ENCODE measurements at places on chromosomes 3 and 15.

GRCh38 chr3:115401298-115401697 lies 222.0 kb upstream of the GAP43 start:
- DNase-seq = no peak

DNA sequence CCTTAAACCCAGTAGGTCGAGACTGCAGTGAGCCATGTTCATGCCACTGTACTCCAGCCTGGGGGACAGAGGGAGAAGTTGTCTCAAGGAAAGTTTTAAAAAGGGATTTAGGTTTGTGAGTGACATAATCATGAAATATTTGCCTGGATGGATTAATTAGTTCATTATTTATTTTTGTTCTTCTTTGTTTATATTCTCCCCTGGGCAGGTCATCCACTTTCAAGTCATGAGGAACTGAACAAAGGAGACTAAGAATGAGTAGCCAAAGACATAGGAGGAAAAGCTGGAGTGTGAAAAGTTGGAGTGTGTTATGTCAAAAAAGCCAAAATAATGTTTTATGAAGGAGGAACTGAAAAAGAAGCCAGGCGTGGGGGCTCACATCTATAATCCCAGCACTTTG lies 17.7 kb upstream of the PCCB start:
- DNase-seq = no peak

GRCh38 chr15:99844150-99844549 lies 110.9 kb upstream of the LYSMD4 start:
- no peak for DNase-seq

DNA sequence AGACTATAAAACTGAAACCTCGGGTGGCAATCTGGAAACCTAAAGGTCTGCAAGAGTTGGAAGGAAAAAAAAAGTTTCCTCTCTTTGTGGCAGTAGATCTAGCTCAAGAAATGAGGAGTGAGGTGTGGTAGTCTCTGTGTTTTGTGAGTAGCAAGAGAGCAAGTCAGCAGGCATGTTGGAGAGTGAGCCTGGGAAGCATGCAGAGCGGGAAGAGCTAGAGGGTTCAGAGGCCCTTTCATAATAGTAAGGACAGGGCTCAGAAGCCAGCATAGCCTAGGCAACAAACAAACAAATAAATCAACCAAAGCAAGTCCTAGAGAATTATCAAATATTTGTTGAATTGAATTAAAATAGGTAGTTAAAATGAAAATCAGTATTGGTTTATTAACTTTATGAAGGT lies 189.7 kb upstream of the CBLB start:
- DNase-seq = no peak

DNA sequence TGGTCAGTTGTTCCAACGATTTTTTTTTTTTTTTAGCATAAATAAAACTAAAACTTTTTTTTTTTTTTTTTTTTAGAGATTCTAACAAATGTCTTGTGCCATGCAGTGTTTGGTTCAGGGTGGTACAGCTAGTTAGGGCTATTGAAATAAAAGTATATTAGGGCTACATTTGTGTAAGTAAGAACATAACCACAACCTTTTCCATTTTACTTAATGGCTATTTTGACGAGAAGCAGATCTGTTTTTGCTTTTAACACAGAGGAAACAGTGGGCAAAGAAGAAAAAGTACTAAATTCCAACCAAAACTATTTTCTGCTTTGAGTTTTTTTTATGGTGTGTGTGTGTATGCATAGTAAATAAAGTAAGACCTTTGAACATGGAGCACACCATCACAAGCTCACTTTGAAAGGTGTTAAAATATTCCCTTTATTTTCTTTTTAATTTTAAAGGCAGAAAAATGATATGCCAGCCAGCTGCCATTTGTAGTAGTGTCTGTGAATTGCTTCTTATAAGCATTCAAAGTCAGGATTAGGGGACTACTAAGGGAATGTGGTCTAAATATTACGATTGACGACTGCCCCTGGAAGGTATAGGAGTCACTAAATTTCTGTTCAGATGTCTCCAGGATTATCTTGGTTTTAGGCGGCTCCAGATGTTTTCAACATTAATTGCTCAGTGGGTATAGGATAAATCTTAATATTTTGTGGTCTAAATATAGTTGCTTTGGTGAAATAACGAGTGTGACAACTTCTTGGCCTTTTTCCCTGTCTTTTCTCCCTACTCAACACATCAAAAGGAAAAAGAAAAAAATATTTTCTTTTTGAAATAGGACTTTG lies 3.1 kb downstream of the RARB start:
- DNase-seq = no peak

GRCh38 chr15:69013726-69014406 lies 629 bp upstream of the NOX5 start:
- no peak for DNase-seq

DNA sequence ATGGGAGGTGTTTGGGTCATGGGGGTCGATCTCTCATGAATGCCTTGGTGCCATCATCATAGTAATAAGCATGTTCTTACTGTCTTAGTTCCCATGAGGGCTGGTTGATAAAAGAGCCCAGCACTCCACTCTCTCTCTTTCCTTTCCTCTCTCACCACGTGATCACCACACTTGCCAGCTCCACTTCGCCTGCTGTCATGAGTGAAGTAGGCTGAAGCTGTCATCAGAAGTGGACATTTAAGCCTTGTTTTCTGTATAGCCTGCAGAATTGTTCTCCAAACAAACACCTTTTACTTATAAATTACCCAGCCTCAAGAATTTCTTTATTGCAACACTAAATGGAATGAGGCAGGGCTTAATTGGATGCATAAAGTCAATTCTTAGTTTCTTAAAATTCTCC lies 6.1 kb downstream of the OR5H1 start:
- DNase-seq = no peak

DNA sequence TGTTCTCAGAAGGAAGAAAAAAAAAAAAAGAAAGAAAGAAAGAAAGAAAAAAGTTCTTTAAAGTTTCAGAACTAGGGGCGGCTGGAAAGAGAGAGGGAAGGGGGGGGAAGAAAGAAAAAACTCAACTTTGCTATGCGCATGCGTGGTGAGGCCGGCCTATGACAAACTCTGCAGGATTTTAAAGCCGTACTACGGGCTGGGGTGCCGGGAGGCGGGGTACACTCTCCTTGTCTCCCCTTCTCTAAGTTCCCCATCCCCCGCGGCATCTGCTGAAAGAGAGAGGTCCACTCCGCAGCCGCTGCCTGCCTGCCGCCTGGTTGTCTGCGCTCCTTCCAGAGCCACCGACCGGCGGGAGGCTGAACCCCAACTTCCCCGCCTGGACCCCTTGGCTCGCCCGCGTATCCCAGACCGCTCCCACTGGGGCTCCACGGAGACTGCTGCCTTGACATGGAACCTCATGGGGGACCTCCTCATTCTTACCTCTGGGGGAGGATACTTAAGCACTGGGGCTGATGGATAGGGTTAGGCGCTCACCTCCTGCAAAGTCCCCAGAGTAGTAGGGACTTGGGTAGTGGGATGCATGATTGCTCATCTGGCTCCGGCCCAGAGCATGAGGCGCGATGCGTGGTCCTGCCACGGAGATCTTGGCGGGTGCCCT lies 1.4 kb upstream of the WNT5A start:
- no peak for DNase-seq

GRCh38 chr3:181382656-181383055 lies 329.1 kb upstream of the SOX2 start:
- DNase-seq = no peak

- DNase-seq = no peak
Observed at GRCh38 chr3:107959550-107960154, 131.2 kb downstream of the CD47 start.

DNA sequence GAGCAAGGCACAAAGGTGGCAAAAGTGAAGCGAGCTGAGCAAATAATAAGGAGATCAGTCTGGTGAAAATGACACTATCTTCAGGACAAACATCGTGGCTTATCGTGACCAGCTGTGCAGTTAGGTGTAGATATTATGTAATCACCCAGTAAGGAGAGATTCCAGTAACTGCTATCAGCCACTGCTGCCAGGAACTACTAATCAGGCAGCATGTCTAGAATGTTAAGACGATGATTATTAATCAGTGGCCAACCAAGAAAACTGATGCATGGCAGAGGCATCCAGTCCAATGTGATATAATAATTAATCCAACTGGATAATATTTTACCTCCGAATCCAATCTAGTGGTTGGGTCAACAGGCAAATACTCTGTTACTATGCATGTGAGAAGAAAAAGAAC lies 252.7 kb upstream of the ZPLD1 start:
- no peak for DNase-seq
